ENCODE measurements at places on chromosomes 6 and 20.

GRCh38 chr6:18179770-18180356 is 24.6 kb downstream of the KDM1B start:
- no peak for DNase-seq

- no peak for DNase-seq
These were observed 739.8 kb downstream of the TFAP2A start for GRCh38 chr6:9675122-9675521.

- DNase-seq, result no peak
These were observed 10.1 kb downstream of the PKHD1 start for GRCh38 chr6:52077180-52077884.

DNA sequence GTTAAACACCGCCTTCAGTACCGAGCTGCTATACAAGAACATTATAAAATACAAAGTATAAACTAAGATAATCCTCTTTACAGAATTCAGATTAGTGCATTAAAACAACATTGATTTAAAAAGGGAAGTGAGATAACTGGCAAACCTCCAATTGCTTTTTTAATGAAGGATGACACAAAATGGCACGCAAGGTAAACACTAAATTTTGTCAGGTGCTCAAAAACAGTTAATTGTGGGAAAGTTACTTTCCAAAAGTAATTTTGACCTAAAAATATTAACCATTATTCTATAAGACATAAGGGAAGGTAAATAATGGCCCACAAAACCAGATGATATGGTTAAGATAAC is 53.3 kb downstream of the STX7 start:
- DNase-seq, result no peak

DNA sequence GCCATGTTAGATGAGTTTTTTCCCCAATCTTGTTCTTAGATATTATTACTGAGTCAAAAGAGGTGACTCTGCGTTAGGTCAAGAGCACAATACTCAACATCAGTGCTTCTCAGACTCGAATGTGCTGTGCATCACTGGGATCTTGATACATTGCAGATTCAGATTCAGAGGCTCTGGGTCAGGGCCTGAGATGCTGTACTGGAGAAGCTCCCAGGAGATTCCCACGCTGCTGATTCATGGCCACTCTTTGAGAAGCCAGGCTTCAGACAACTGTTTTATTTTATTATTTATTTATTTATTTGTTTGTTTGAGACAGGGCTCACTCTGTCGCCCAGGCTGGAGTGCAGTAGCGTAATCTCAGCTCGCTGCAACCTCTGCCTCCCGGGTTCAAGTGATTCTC is 41.4 kb upstream of the ARID1B start:
- DNase-seq, result no peak

DNA sequence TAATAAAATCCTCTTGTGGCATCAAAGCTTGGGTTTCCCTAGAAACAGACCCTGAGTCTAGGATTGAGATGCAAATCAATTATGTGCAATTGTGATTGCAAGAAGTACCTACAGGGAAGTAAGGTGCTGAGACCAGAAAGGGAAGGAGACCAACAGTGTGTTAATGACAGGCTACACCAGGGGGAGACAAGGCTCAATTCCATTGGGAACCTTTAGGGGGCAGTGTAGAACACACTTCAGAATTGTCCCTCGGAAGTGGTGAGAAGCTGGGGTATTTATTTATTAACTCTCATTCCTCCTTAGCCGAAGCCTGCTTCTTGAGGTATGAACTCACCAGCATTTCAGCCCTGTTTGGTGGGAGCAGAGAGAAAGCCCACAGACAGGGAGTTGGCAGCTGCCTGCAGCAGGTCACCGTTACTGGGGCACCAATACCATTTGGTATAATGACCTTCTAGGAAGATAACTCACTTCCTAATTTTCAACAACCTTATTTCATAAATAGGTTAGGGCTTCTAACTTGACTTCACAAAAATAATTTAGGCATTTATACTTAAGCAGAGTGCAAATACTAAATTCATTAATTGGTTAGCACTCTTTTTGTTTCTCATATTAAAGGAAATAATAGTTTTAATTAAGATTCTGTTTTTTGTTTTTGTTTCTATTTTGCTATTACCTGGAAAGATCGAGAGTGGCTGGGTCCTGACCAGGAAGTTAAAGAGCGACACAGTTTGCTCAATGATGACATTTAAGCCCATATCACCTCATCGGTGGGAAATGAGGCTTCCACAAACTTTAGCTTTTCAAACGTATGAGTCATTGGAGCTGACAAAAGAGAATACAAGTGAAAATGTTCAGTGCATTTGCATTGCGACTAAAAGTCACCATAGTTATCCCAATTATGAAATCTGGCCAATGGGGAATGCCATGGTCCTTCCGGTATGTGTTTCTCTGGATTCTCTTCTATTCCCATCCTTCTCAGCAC is 94.8 kb downstream of the BTBD3 start:
- peak; percentile 64 for DNase-seq

DNA sequence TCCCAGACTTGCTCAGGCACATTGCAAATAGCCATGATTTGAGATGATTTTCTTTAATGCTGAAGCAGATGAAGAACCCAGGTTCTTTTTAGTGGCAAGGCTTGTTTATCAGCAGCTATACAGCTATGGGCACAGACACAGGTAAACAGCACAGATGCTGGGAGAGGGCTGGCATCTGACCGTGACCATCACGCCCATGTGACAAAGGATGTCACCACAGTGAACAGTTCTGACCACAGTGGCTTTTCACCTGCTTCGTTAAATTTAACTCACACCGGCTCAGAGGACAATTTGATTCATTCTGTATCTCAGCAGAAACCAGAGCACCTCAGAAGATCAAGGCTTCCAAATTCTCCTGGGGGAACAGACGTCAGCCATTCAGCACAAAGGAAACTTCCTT is 142.6 kb downstream of the CDH26 start:
- no peak for DNase-seq

- no peak for DNase-seq
These were observed 1334.0 kb upstream of the CITED2 start for GRCh38 chr6:140708441-140708840.

- DNase-seq, result no peak
These were observed 10.0 kb downstream of the CEBPB start for GRCh38 chr20:50200482-50201104.

GRCh38 chr6:148747145-148747470 is 278 bp downstream of the UST start:
- no peak for DNase-seq

GRCh38 chr6:7902867-7903266 is 7.7 kb downstream of the TXNDC5 start:
- no peak for DNase-seq

DNA sequence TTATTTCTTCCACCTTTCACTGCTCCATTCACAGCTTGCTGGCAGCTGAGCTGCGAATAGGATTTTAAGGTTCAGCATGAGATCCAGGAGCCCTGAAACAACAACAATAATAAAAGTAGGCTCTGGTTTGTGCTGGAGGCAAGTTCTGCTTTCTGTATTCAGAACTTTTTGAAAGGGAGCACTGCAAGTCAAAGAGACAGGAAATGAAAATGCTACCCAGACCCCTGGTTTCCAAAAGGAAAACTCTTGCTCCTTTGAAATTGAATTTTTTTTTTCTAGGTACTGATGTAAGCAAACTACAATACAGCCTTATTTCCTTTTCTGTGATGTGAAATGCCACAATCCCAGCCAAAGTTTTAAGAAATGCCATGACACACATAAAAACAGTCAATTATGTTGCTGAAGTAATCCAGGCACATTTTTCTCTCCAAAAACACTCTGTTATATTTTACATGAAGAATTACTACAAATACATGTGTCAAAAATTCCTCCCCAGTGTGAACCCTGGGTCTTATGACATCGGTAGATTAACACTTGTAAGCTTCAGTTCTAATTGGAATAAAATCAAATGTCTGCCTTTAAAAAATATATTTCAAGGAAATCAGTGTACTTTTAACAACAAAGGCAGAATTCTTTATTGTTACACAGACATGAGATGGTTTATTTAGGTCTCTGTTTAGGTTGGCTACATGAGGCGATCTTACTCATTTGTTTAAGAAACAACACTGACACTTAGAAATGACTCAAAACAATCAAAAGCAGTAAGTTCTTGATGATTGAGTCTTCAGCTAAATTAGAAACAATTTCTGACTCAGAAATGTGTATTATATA is 656.7 kb downstream of the EPHA7 start:
- DNase-seq, result no peak

DNA sequence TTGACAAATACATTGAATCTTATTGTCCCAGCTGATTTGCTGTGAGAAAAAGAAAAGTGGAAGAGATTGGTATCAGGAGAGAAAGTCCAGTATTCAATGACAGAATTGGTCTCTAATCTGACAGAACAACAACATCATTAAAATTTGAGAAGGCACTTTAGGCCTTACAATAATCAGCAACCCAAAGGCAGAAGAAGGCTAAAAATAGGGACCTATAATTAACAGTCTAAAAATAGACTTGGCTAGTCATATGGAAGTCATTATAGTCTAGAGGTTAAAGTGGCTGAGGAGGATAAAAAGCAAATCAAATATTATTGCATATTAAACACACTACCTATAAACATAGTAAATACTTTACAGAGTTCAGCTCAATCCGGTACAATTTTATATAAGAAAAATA is 393.6 kb upstream of the JAG1 start:
- DNase-seq, result no peak

GRCh38 chr20:61900011-61900944 is 165.4 kb downstream of the TAF4 start:
- no peak for DNase-seq

DNA sequence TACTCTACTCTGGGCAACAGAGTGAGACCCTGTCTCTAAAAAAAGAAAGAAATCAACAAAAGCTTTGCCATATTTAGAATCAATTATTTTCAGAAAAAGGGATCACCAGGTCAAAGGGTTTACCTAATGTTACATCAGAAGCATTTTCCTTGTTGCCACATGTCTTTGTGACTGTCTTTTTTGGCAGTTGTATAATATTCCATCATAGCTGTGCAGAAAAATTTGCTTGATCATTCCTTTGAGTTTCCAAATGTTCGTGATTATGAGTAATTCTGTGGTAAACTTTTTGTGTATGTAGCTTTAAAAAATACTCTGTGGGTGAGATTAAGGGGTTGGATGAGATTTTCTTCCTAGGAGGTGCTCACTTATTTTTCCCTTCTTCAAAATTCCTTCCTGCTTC is 26.4 kb downstream of the PNPLA1 start:
- no peak for DNase-seq

DNA sequence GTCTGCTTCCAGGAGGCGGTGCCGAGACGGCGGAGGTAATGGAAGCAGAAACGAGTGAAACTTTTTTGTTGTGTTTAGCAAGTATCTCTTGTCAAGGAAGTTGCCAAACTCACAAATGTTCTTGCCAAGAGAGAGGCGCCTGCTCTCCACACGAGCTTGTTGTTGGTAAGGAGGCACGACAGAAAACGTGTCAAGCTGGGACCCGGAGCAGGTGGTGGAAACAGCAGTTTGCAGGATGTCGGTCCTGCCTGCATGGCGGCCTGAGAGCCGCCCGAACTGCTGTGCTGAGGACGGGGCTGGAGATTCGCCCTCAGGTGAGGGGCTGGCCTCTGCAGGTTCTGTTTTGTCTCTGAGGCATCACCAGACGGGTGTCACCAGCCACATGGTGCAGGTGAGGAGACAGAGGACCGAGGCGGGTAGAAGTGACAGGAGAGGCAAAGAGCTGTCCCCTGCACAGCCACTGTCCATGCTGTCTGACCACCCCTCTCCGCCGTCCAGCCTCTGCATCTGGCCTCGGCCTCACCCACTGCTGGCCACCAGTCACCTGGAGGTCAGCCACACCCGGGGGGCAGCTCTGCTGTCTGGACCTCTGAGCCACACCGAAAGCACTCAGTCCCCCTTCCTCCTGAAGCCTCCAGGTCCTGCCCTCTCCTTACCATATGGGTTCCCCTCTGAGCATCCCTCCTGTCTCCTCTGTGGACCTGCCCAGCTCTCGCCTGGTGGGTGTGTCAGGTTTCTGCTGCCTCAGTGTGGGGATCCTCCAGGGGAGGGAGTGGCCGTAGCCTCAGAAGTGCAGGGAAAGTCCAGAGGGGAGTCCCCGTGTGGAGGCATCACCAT is 261.5 kb downstream of the TAF4 start:
- DNase-seq, result no peak

DNA sequence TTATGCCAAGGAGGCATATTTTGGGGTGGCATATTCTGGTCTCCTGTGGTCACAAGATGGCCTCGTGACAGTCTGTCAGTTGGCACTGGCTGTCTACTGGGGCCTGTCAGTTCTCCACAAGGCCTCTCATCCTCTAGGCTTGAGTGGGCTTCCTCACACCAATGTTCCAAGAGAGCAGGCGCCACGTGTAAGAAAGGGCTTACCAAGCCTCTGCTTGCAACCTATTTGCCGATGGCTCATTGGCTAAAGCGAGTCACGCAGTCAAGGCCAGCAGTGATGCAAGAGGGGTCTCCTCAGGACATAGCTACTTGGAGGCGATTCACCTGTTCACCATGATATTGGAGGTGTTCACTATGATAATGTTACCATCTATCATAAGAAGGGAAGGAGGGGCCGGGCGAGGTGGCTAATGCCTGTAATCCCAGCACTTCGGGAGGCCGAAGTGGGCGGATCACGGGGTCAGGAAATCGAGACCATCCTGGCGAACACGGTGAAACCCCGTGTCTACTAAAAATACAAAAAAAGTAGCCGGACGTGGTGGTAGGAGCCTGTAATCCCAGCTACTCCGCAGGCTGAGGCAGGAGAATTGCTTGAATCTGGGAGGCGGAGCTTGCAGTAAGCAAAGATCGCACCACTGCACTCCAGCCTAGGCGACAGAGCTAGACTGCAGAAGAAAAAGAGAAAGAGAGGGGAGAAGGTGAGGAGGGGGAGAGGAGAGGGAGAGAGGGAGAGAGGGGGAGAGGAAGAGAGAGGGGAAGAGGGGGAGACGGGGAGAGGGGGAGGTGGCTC is 35.3 kb downstream of the C6orf52 start:
- no peak for DNase-seq

- DNase-seq, result no peak
These were observed 19.0 kb downstream of the RNF24 start for GRCh38 chr20:3996399-3996798.

DNA sequence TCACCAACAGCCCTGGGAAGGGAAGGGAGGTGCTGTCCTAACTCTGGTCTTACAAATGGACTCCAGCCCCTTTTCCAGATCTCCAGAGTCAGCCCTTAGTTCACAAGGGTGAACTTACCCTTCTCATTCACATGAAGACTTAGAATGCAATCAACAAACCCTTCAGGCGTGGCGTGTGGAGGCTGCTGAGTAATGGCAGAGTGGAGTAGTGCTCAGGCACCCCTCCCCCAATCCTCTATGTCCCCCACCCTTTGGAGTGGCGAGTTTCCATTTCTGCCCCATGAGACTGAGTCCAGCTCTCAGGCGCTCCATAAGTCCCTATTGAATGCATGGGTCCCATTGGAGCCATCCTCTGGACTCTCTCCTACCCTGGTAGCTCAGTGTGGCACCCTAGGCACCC is 3.3 kb downstream of the SNAI1 start:
- DNase-seq, result no peak

DNA sequence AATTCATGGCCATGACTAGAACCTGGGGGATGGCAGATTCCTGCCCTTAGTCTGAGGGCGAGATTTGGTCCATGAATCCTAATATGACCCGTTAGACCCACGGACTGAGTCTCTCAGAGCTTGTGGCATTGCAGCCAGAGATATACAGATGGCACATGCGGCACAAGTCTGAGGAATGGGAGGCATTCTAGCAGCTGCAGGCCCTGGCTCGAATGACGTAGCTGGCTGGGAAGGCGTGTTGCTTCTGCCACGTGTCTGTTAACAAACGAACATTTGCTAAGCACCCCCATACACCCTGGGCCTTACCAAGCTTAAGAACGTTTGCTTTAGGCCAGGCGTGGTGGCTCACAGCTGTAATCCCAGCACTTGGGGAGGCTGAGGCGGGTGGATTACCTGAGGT is 68.0 kb downstream of the CD164 start:
- DNase-seq, result no peak

- DNase-seq, result no peak
These were observed 94.2 kb downstream of the RREB1 start for GRCh38 chr6:7201732-7202541.
